Nucleus accumbens (tissue), 56 donors: ENCODE measurements at places on chromosomes 6 and 20.
A peak's percentile ranks its signal among the peaks of the same experiment; 100 is the strongest.

GRCh38 chr6:160899671-160900430 is 91.7 kb upstream of the MAP3K4 start:
- no peak for DNase-seq

DNA sequence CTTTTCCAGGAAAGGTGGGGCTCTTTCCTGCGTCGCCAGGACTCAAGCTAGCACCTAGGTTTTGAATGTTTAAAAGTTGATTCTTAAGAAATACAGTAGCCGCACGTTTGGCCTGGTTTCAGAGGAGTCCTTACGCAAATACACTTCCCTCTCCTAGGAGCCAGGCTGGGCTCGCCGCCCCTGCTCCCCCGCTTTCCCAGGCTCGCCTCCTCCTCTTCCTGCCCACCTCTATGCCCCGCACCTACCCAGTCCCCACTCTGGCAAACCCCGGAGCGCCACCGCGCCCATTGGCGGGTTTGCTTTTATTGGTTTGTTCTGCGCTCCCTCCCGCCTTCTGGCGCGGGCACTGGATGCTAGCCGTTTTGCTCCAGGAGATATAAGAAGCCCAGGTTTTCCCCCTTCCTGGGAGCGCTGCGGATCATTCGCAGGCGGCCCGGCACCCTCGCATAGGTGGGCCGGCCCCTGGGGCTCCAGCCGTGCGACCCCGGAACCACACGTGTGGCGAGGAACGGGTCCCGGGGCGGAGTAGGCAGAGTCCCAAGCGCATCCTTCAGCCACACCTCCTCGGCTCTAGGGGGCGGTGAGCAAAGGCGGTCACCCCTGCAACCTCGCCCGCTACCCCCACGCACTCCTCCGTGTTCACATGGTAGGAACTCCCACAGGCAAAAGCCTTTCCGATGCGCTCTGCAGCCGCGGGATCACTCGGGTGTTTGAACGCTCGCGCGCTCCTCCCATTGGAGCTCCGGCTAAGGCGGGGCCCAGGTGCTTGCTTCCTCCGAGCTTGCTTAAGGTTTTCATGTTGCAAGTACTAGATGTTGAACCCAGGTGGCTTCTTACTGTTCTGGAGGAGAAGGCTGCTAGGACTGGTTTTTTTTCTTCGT is 119.0 kb downstream of the RTN4IP1 start:
- DNase-seq, result no peak

DNA sequence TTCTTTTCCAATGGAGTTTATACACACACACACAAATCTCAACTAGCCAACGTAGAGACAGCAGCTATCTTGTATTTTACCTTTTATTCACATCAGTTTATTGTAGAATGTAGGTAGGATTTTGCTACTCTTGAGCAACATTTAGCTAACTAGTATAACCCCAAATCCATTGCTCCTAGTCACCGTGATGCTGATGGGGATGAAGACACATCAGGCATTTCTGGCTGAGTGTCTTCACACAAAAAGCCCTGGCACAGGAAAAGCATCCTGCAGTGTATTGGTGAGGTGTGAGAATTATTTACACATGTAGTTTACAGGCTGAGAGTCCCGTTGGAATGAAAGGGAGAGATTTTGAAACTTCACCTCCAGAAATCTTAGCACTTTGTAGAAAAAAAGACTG is 65.9 kb upstream of the FBXL4 start:
- DNase-seq, result no peak

DNA sequence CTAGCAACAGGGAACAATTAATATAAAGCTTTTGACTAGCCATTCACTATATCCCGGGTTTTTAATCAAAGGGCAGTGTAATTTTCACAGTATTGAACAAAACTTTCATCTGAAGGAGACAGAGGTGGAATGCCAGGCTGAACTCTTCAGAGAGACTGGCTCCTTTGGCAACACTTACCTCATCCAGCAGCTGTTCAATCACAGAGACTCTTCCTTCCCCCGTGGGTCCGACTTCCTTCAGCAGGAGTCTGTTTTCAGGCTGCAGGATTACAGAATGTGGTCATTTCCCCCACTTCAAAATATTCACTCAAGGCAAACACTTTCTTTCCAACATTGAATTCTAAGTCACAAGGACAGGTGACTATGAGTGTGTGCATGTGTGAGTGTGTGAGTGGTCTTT is 76.6 kb downstream of the DZANK1 start:
- no peak for DNase-seq

- no peak for DNase-seq
Measured at GRCh38 chr6:37256692-37257319, 766 bp upstream of the TBC1D22B start.

- DNase-seq, result no peak
Measured at GRCh38 chr6:38154731-38155130, 335.2 kb downstream of the ZFAND3 start.

DNA sequence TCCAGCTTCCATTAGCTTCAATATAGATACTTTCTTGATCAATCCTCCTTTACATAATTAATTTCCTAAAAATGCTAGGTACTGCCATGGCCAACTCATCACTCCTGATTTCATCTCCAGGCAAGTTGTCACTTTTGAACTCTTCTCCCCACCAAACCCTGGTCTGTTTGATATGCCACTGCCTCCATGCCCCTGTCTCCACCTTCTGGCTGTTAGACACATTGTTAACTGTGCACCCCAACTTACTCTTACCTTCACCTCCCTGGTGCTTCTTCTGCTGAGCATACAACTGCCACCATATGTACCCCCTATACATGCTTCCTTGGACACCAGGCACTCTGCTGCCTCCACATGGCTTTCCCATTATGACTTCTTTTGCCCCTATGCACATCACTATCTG is 21.9 kb upstream of the AIG1 start:
- DNase-seq, result no peak

- DNase-seq, result no peak
Measured at GRCh38 chr6:49430187-49430586, 32.9 kb downstream of the MMUT start.

- no peak for DNase-seq
Measured at GRCh38 chr6:5146398-5146797, 61.3 kb downstream of the PPP1R3G start.

DNA sequence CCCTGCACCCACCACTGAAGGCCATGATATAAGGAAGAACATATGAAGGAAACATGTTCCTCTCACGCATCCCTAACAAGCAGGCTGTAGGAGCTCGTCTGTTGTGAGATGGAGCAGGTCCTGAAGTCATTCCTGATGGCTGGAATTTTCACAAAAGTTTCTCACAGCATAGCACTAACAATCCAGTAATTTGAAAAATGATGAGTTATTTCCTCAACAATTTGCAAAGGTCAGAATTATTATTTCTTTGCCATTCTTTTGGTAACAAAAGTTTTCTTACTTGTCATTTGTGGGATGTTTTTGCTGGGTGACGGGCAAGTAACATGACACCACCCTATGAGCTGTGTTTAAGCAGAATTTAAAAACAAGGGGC is 27.6 kb upstream of the FRMD1 start:
- no peak for DNase-seq

- no peak for DNase-seq
Measured at GRCh38 chr6:26104457-26105108, 17.4 kb downstream of the HFE start.

GRCh38 chr6:42420741-42421140 is 31.0 kb downstream of the TRERF1 start:
- DNase-seq, result no peak

- DNase-seq, result no peak
Measured at GRCh38 chr6:72500669-72501068, 121.2 kb upstream of the KCNQ5 start.

DNA sequence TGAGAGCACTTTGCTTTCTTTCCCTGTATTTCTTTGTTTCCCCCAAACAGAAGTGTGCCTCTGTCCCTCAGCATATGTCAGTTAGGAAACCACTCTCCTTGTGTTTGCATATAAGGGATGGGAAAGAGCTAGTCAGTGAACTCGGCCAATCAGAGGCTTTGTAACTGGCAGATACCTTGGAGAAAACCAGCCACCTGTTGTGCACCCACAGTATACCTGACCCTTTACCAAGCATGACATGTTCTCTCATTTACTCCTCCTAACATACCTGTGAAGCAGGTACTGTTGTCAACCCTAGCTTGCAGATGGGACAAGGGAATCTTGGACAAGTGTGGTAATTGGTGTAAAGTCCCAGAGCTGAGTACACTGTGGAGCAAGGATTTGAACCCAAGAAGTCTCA is 96.1 kb upstream of the FAM8A1 start:
- no peak for DNase-seq

- no peak for DNase-seq
Measured at GRCh38 chr20:54292185-54292584, 84.3 kb downstream of the PFDN4 start.

GRCh38 chr20:50475681-50476292 is 34.4 kb upstream of the PTPN1 start:
- DNase-seq, result no peak

GRCh38 chr6:56552187-56553130 is 90.2 kb downstream of the DST start:
- no peak for DNase-seq

GRCh38 chr6:70371454-70372105 is 41.7 kb upstream of the FAM135A start:
- DNase-seq, result no peak

DNA sequence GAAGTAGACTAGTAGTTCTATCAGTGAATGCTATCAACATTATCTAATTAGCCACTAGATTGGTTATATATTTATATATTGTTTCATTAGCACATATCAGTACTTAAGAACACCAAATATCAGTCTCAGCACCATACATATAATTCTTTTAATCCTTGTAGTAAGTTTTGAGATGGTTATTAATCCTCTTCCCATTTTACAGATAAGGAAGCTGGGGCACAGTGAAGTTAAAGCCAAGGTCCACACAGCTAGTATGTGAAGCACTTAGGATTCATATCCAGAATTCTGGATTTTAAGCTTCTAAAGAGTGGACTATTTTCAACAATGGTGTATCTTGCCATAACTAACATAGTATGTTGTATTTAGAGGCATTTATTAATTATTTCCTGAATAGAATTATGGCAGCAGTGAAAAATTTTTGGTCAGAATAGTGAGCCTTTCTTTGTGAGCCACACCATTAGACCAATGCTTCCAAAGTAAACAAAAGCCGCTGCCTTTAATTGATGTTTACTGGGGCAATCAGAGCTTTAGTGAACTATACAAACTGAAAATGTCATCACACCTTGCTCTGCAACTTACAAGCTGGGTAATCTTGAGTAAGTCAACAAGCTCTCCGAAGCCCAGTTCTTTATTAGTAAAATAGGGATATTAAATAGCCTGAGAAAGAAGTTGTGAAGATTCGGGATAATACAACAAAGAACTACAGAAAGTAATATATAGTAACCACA is 41.9 kb upstream of the HBS1L start:
- DNase-seq, result no peak

- peak; percentile 8 for DNase-seq
Measured at GRCh38 chr6:156689656-156690055, 87.5 kb upstream of the ARID1B start.

DNA sequence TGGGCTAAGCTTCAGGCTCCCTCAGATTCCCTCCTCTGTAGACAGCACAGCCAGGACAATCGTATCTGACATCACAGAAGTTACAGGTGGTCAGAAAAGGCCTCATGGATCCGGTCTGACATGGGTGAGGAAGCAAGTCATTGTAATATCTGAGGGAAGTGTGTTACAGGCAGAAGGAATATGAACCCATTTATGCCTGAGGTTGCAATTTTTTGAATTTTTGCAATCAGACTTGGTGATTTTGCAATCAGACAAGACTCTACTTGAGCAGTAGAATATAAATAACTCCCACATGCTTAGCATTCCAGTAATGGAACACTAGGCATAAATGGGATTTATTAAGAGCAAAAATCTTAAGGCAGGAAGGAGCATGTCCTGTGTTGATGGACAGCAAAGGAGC is 52.1 kb downstream of the CBLN4 start:
- no peak for DNase-seq

DNA sequence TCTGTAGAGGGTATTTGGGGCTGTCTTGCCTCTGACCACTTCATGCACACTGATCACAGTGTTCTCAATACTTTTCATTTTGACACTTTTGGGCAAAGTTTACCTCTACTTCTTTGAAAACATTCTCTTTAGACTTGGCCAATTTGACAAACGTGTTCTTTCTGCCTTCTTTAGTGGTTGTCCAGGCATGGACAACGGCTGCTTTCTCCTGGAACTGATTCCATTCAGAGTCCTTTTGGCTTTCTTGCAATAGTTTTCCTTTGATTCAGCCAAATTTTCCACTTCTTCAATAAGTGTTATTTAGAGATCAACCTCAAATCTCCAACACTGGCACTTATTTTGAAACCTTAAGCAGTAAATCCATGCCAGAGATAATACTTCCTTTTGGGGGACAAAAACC is 6.7 kb upstream of the CST9 start:
- no peak for DNase-seq

DNA sequence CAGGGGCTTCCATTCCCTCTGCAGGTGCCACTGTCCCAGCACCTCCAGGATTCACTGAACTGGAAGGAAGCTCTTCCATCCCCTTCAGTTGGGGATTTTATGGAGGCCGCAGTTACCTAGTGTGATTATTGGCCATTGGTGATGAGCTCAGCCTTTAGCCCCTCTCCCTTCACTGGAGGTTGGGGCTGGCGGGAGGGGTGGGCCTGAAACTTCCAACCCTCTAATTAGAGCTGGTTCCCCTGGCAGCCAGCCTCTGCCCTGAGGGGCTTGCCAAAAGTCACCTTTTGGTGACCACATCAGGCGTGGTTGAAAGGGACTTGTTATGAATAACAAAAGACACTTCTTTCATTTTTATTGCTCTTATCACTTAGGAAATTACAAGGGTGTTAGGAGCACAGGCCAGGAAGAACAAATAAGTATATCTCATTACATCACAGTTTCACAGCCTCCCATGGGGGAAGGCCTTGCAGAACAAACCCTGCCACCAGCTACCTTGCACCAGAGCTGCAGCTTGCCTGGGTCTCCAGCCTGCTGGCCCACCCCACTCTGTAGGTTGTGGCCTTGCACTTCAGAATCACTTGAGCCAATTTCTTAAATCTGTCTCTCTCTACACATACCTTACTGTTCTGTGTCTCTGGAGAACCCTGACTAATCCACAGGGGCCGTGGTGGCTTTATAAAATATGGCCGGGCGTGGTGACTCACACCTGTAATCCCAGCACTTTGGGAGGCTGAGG is 5.0 kb downstream of the PYGB start:
- DNase-seq, result no peak

- no peak for DNase-seq
Measured at GRCh38 chr20:12790859-12791258, 217.9 kb upstream of the SPTLC3 start.

DNA sequence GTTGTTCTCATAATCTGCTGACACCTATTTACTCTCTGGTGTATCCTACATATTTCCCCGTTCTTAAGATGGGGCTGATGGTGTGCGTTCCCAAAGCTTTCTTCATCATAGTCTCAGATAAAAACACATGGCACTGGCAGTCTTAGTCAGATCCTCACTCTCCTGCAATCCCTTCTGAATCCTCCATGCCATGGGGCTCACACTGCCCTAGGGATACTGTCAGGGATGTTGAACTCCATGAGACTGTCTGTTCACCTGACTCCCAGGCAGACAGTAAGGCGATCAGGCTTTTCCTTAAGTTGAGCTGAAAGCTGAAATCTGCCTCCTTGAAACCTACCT is 76.0 kb downstream of the SLX4IP start:
- DNase-seq, result no peak
